CD4-positive, alpha-beta T cell treated with Interleukin-4 for 4 hours (primary cell): ENCODE measurements at places on chromosomes 6 and 20.

DNA sequence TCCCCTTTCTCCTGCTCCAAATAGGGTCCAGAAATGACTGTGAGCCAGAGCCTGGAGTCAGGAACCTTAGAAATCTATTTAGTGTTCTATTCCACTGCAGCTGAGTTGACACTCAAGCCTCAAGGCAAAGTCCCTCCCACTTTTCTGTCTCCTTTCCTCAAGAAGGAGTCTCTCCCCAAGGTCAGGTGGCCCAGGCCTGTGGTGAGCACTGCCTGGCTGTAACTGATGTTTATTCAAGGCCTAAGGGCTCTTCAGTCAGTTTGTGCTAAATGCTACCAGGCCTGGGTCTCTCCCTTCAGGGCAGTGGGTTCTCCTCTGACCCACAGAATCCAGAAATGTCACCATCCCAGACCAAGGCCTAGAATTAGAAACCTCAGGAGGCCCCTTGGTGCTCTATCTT, 1042.9 kb upstream of the EPHA7 start:
- no peak for DNase-seq

GRCh38 chr20:47453167-47453782, 48.4 kb upstream of the NCOA3 start:
- DNase-seq, result no peak

GRCh38 chr6:156984178-156984738, 207.1 kb downstream of the ARID1B start:
- no peak for DNase-seq

DNA sequence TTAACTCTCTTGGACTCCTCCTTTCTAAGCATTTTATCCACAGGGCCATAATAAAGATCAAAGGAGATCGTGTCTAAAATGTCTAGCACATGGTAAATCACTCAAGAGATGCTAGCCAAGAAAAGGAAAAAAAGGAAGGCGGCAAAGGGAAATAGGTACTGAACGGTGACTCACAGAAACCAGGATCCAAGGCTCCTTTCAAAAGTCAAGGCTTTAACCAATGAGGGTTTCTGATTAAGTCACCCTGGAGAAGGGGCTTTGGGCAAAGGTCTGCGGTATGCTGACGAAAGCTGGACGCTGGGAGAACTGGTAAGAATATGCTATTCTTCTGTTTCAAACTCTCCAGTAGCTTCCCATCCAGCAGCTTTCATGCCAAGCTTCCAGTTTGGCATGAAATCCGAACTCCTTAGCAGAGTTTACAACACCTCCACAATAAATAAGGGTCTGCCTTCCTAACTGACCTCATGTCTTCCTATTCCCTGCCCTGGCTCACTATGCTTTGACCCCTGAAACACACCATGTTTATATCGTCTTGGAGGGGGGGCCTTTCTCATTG, 1.0 kb downstream of the TOMM34 start:
- no peak for DNase-seq

- DNase-seq, result no peak
Observed at GRCh38 chr6:15399641-15400470, 154.0 kb downstream of the JARID2 start.

DNA sequence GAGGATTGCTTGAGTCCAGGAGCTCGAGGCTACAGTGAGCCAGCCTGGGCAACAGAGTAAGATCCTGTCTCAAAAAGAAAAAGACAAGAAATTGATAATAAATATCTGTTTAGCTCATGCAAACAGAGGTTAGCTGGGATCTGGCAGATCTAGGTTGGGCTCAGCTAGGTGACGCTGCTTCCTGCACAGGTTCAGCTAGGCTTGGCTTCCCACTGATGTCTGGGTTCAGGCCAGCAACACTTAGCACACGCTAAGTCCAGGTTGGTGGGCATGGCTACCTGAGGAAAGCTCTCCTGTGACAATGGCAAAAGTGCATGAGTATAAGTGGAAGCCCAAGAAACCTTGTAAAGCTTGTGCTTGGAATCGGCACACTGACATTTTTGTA, 48.7 kb downstream of the RIN2 start:
- no peak for DNase-seq

DNA sequence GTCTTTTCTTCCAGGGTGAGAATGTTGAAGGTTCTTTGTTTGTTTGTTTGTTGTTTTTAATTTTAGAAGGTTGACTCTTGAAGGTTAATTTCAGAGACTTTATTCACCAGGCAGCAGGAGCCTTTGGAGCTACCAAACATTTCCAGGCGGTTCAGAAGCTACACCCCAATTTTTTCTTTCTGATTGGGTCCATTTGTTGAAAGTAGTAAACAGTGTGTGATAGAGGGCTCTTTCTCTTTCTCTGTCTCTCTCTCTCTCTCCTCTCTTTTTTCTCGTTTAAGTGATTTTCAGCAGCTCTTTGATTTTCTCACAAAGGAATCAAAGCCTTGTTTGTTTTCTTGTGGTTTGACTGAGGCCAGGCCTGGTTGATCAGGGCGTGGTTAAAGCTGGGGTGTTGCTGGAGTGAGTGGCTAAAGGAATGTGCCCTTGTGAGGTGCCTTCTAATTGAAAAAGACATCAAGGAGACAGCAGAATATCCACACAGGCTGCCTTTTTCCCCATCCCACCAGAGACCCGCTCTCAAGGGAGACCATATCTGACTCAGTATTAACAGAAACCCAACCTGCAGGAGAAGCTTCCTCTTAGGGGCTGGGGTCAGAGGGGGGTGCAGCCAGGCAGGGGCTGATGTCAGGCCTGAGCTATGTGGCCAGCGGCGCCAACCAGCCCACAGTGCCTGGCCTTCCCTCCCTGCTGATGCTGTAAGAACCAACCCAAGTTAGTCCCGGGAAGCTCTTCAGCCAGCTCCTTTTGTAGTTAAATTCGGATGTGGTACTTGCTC, 40.4 kb upstream of the NAA20 start:
- DNase-seq, result no peak

GRCh38 chr6:13425943-13426931, 61.2 kb downstream of the GFOD1 start:
- no peak for DNase-seq

DNA sequence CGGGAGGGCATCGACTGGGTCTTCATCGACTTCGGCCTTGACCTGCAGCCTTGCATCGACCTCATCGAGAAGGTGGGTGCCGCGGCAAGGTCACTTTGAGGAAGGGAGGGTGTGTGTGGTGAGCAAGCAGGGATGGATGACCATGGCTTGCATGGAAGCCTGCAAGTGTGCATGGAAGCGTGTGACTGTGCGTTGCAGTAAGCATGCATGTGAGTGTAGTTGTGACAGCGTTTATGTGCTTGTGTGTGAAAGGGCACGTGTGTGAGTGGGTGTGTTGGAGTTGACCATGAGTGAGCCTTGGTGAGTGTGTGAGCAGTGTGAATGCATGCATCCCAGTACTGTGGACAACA, 32.5 kb downstream of the MYH7B start:
- DNase-seq, result no peak

DNA sequence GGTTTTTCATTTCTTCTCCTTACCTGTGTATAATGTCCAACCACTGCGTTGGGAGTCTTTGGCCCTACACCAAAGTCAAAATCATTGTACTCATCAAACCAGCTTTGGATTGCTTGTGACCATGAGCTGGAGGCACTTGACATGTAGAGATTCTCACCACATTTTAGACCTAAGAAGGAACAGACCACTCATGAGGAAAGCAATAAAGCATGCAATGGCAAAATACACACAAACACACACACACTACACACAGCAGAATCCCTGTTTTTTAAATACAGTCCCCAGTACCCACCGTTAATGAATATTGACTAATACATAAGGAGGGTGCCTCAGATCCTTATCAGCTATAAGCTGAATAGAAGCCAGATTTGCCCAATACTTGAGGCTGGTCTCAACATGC, 10.5 kb downstream of the CRISP3 start:
- DNase-seq, result no peak

GRCh38 chr20:57560554-57561355, at the start of gene PCK1:
Gene PCK1 (plus strand): TSS chr20:57561110. CDS start chr20:57561412, 302 bp downstream.
- DNase-seq, result no peak

GRCh38 chr6:69593706-69594105, 203.1 kb downstream of the LMBRD1 start:
- DNase-seq, result no peak

GRCh38 chr6:38501931-38502330, 137.8 kb downstream of the BTBD9 start:
- no peak for DNase-seq

DNA sequence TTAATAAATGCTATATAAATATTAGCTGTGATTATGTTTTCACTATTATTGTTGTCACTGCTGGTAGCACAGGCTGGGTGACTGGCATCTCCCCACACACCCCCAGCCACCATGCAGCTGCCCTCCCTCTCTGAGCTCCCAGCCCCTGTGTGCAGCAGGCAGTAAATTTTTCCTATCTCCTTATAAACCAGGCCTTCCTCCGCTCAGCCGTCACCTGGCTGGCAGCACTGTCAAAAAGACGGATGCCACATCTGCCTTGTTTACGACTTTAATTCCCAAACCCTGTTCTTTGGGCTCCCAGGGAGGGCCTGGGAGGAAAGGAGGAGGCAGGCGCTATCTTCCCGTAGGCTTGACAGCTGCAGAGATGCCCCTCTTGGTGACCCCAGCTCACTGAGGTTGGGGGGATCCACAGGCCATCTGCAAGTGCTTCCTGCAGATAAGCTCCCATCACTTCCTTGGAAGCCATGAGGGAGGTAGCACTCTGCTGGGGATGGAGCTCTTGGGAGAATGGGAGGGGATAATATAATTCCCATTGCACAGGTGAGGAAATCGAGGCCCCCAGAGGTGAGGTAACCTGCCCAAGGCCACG, 94.5 kb downstream of the GRM4 start:
- DNase-seq, result no peak

GRCh38 chr20:37406010-37406998, 60.4 kb downstream of the SRC start:
- no peak for DNase-seq

DNA sequence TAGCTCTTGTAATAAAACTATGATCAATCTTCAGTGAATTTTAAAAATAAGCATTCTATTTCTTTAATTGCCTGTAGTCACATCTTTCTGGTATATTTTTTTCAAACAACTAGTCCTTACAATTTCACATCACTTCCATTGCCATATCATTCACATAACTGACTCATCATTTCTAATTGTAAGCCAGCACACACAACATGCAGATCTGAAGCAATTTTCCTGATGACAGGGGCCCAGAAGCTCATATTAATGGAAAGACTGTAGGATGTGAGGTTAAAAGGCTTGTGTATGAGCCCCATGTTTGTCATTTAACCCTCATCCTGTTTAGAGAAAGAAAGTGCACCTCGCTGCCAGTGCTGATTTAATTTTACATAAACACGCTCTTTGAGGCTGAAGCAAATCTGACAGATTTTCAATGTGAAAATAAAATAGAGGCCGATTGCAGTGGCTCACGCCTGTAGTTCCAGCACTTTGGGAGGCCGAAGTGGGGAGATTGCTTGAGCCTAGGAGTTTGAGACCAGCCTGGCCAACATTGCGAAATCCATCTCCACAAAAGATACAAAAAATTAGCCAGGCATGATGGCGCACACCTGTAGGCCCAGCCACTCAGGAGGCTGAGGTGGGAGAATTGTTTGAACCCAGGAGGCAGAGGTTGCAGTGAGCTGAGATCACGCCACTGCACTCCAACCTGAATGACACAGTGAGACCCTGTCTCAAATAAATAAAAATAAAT, 40.1 kb upstream of the LTV1 start:
- DNase-seq, result no peak

DNA sequence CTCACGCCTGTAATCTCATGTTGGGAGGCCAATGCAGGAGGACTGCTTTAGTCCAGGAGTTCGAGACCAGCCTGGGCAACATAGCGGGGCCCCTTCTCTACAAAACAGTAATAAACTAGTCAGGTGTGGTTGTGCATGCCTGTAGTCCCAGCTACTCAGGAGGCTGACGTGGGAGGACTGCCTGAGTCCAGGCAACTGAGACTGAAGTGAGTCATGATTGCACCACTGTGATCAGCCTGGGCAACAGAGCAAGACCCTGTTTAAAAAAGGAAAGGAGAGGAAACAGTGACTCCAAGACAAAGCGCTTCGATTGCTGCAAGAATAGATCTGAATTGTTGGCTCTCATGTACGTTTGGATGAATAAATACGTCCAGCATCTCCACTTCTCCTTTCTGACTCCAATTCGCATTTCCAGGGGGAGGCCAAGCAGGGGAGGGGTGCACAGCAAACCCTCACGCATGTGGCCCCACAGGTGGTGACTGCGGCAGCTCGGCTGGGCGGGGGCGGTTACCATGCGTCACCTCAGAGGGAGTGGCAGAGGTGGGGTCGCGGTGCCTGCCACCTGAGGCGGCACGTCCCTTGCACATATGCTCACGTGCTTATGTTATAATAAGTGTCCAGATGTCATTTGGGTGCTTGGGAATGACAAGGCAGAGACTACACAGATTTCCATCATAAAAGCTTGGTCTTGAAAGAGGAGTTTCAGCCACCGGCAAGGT, 95.1 kb upstream of the MPC1 start:
- no peak for DNase-seq

DNA sequence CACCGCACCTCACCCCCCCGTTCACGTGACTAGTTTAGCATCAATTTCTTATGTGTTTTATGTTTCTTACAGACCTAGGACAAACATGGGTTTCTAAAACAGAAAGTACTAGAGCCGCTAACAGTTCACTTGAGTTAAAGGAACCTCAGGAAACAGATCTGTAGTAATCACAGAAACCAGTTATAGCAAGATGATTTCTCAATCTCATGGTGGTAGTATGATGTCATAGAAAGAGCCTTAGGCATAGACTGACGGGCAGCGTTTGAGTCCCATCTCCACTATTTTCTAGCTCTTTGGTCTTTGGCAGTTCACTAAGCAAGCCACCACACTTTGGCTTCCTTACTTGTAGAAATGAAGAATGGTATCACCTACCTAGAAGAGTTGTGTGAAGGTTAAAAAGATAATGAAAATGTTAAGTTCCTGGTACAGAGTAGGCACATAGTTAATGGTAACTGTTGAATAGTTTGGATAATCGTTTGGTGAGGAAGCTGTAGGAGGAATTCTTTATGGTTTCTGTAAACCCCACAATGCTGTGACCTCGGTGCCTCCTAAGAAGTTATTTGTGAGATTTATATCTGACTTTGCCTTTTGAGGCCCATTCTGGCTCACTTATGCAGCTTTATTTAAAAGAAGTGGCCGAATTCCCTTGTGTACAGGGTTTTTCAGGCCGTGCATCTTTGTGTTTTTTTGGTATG, 21.3 kb downstream of the CTNNBL1 start:
- DNase-seq, result no peak
